C1 segment of cervical spinal cord (tissue), 14 donors: ENCODE measurements at places on chromosomes 7 and 10.
A peak's percentile ranks its signal among the peaks of the same experiment; 100 is the strongest.

- DNase-seq: no peak
These were observed 95.8 kb downstream of the HIP1 start for GRCh38 chr7:75642810-75643486.

DNA sequence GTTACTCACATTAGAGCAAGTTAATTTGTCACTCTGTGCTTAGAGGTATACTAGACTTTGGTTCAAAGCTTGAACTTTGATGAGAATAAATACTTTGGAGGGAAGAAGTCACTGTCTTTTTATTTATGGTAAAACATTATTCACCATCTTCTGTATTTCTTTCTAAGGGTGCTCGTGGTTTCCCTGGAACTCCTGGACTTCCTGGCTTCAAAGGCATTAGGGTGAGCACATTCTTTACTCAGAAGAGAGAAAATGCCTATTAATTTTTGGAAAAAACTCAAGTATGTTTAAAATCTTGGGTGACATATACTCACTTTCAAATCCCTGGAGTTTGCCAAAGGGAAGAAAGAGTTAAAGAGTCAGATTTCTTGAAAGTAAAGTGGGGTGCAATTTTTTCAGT, 10.8 kb downstream of the COL1A2 start:
- no peak for DNase-seq

DNA sequence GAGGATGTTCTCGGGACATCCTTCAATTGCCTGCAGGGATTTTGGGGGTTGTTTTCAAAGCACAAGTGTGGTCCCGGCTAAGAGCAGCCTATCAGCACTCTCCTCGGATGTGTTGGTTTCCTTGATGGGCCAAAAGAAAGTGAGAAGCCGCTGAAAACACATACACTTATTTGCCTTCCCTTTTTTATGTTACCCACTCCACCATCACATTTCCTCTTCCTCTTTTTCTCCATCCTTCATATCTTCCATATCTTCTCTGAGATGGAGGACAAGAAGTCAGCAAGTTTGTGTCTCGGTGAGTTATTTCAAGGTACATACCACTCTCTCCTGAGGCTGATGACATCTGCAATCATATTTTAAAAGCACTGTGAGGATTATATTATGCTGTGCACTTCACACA, 64.0 kb downstream of the ZNF33B start:
- DNase-seq: no peak

- no peak for DNase-seq
These were observed 62.5 kb upstream of the KCNMA1 start for GRCh38 chr10:77700086-77700485.

DNA sequence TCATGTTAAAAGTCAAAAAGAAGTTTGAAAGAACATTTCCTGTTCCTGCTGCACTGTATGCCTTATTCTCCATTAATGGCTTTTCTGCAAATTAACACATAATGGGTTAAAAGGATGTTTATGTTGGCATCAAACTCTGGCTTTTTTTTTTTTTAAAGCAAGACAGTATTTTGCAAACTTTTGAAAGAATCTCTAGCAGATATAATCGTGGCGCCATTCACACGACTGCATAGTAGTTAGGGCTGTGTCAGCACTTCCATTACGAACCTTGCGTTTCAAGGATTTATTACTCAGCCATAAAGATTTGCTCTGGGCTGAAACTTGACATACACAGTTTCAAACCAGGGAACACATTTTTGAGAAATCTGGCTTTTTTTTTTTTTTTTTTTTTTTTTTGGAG, 207.8 kb downstream of the DYNC1I1 start:
- DNase-seq: no peak

- DNase-seq: no peak
These were observed 469.4 kb downstream of the KCNMA1 start for GRCh38 chr10:77168161-77168560.

DNA sequence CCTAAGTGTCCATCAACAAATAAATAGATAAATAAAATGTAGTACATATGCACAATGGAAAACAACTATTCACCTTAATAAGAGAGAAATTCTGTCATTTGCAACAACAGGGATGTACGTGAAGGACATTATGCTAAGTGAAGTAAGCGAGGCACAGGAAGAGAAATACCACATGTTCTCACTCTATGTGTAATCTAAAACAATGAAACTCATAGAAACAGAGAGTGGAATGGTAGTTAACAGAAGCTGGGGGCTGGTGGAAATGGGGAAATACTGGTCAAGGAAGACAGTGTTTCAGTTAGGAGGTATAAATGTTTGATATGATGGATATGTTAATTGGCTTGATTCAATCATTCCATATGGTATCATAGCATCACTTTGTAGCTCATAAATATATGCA, 43.1 kb downstream of the ARL4A start:
- no peak for DNase-seq

DNA sequence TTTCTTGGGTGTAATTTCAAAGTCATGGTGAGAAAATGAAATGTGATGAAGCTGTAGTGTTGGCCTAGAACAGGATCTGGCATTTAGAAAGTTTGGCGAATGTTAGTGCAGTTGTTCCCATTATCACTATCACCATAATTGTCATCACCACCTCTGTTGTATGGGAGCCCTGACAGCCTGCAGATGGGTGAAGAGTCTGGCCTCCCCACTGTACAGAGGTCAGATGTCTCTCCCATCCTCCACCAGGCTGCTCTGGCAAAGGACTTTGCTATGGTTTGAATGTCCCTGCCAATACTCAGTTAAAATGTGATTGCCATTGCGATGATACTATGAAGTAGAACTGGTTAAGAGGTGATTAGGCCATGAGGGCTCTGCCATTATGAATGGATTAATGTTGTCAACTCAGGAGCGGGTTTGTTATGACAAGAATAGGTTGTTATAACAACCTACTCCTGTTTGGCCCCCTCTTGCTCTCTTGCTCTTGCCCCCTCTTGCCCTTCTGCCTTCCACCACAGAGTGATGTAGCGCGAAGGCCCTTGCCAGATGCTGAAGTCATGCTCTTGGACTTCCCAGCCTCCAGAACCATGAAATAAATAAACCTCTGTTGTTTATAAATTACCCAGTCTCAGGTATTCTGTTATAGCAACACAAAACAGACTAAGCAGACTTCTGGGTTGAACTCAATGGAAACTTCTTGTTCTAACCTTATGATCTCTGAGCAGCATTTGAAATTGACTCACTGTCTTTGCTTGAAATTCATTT, 90.0 kb downstream of the GRK5 start:
- no peak for DNase-seq

DNA sequence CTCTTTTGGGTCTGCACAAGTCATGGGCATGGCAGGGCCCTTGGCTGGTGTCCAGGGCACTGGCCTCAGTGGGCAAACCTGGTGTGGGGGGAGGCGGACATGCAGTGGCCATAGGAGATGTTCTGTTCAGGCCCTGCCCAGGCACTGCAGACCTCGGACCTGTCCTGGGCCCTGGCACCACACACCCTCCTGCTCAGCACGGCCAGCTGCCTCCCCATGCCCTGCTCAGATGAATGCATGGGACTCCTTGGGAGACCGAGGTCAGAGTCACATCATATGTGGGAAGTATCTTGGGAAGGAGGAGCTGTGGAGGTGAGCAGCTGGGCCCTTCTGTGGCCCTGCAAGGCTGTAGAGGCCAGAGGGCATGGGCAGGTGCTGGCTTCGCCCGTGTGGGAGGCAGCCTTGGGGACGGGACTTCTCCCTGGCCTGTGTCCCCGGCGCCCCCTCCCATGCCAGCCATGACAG, 130.8 kb downstream of the VIPR2 start:
- DNase-seq: no peak

- no peak for DNase-seq
These were observed 45.3 kb downstream of the DOCK1 start for GRCh38 chr10:126950401-126951105.

- no peak for DNase-seq
These were observed 43.7 kb downstream of the ANXA8 start for GRCh38 chr10:47440207-47440606.

DNA sequence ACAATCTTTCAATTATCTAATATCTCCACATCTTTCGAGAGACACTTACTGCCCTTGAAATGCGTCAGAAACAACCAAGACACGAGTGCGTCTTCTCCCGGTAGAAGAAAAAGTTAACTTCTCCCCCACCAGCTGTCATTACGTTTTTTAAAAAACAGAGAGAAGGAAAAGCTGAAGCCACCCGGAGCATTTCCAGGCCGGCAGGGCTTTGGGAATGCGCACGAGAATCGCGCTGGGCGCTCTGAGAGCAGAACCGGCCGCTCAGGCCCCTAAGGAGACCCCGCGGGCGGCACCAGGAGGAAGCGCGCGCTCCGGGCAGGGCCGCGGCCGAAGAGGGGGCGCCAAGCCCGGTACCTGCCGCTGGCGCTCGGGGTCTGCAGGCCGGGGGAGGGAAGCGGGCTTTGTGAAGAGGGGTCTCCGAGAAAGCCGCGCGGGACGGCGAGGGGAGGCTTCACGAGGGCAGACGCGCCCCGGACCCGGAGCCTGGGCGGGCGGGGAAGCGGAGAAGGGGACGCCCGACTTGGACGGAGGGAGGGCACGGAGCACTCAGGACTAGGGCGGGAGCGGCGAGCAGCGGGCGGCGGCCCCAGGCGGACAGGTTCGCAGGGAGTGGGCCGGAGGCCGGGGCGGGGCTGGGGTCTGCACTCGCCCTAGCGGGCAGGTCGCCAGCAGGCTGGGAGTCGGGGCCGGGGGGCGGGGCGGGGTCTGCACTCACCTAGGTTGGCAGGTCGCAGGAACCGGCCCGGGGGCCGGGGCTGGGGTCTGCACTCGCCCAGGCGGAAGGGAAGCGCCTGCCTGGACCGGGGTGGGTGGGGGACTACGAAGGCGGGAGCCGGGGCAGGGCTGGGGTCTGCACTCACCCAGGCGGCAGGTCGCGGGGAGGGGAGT, 932 bp downstream of the ESYT2 start:
- peak; percentile 45 for DNase-seq

GRCh38 chr7:13139436-13139835, 452.0 kb downstream of the ARL4A start:
- no peak for DNase-seq

GRCh38 chr7:45180084-45180986, 22.7 kb downstream of the RAMP3 start:
- DNase-seq: no peak

GRCh38 chr10:62108759-62109586, 159.7 kb downstream of the RTKN2 start:
- DNase-seq: no peak

DNA sequence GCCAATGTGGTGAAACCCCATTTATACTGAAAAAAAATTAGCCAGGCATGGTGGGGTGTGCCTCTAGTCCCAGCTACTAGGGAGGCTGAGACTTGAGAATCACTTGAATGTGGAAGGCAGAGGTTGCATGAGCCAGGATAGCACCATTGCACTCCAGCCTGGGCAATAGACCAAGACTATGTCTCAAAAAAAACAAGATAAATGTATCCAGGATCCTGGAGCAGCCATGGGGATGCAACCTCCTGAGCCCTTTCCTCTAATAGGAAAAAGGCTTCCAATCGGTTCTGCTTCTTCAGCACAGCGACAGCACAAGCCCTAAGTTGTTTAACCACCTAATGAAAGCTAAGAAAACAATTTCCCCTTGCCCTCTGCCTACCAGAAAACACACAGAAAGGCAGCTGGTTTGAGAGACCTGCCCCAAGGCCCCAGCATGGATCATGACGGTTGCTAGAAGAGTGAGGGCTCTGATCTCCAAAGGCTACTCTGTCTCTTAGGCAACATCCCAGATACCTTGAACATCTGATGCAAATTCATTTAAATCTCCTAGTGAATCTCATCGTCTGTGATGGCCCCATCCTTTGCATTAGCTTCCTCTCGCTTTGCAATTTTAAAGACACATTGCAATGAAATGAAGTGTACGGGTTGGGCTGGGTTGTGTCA, 220.8 kb downstream of the ARHGAP21 start:
- no peak for DNase-seq

GRCh38 chr10:3738855-3739350, 46.1 kb downstream of the KLF6 start:
- no peak for DNase-seq

GRCh38 chr10:67780759-67781538, 57.0 kb downstream of the DNAJC12 start:
- no peak for DNase-seq

DNA sequence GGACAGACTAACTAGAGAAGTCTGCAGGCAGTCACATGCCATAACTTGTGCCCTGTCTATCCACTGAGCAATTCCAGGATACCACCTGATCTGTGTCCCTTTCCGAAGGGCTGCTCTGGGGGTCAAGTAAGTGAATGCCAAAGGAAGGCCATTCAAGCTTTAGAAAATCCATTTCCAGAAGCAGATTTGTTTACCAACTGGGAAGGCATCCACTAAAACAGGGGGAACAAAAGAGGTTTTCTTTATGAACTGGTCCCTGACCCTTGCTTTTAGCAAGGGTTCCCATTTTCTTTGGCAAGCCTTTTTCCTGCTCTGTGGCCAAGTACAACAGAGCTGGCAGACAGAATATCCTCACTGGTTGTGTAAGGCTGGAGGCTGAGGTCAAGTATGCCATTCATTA, 36.5 kb downstream of the ITPRID1 start:
- no peak for DNase-seq

GRCh38 chr10:51653025-51653424, 46.4 kb downstream of the CSTF2T start:
- DNase-seq: no peak

GRCh38 chr7:46725136-46725535, 804.1 kb upstream of the IGFBP3 start:
- no peak for DNase-seq

GRCh38 chr7:2760098-2760889, 72.3 kb downstream of the AMZ1 start:
- peak; percentile 44 for DNase-seq

DNA sequence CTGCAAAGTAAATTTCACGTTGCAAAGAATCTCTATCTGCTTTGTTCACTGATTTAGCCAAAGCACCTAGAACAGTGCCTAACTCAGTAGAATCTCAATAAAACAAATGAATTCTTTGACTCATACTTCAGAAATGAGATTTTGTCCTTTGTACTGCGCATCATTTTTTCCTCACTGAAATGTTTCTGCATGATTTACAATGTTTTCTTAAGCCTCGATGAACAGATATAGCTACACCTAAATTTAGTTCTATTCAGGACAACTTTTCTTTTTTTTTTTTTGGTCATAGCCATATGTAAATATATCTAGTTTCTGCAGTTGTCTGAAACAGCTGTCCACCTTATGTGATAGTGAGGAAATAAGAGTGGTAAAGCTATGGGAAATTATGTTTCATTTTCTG, 15.3 kb downstream of the GNAT3 start:
- DNase-seq: no peak

GRCh38 chr7:24665564-24666294, 91.5 kb downstream of the GSDME start:
- DNase-seq: no peak

DNA sequence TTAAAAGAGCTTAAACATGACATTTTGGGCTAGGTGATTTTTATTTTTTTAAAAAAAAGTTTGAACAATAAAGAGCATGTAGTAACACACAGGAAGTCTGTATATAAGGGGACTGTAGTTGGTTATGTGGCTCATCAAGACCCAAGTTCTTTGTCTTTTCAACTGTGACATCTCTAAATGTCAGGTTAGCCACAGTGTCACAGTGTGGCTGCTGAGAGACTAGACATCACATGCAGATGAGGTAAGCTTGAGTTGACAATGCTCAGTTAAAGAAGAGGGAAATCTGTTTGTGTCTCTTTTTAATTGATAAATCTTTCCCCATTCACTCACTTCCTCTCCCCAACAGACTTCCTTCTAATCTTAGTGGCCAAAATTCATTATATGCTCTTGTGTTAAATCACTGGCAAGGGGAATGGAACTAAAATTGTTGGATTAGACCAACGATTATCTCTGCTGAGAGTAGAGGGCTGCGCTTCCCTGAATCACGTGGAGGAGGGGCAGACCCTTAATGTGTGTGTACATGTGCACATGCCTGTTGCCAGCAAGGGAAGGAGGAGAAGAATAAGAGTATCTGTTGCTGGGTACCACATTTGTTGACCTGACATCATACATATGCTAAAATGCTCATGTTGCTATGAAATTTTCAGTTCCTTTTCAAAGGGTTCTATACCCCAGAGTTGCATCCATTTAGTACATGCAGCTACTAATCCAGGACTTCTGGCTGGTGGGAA, 78.3 kb downstream of the MMRN2 start:
- DNase-seq: no peak
